Karpas-422 (cell line): ENCODE measurements at places on chromosomes 6 and 20. TPM values are rescaled to one million over a fixed set of nuclear protein-coding genes. Genes with fewer than 3 reads are reported as not detected.

DNA sequence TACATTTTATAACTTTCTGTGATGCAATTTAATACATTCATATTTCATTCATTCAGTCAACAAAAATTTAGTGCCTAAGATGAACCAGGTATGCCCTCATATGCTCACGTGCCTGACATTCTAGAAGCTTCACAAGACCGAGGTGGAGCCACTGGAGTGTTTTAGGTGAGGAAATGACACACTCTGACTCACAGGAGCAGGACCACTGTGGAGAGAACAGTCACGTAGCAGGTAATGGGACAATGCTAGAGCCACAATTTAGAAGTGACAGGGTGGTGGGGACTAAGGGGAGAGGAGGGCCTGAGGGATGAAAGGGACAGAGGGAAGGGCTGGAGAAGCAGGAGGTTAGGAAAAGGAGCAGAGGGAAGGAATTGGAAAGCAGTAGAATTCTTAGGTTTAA, 17.6 kb upstream of the HLA-A start:
- no peak for DNase-seq

GRCh38 chr6:75115481-75115880, 90.4 kb downstream of the COL12A1 start:
- no peak for DNase-seq

GRCh38 chr6:129504456-129504855, 205.5 kb downstream of the ARHGAP18 start:
- no peak for DNase-seq

The NRN1 gene
- 6.3 and 7.9 TPM in 2 replicates for total RNA-seq
